GM13977 (cell line): ENCODE measurements at places on chromosomes 4 and X.

- DNase-seq, result peak; percentile 9
These were observed 45.3 kb upstream of the KCTD8 start for GRCh38 chr4:44493924-44494323.

GRCh38 chr4:107689912-107690587 is 30.0 kb downstream of the PAPSS1 start:
- DNase-seq, result no peak

- no peak for DNase-seq
These were observed 98.3 kb downstream of the GK start for GRCh38 chrX:30751497-30751896.

DNA sequence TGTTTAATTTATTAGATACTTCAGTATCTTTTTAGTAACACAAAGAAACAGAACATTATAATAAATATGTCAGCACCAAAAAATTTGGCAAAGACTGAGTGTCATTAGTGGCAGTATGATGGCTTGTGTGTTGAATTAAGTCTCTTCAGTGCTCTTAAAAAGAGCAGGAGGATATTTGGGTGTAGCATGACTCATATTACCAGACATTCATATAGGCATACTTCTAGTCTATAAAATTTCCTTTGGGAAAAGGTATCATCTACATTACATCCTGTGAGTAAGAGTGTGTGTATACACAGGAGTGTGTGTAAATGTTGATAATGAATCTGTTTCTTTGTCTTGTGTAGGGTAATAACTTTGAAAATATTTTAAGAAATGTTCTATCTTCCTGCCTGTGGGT is 135.7 kb downstream of the CNKSR2 start:
- DNase-seq, result no peak

GRCh38 chrX:38806875-38807621 is 5.8 kb downstream of the MID1IP1 start:
- DNase-seq, result no peak

GRCh38 chr4:42655921-42656678 is 805 bp downstream of the ATP8A1 start:
- peak; percentile 60 for DNase-seq

DNA sequence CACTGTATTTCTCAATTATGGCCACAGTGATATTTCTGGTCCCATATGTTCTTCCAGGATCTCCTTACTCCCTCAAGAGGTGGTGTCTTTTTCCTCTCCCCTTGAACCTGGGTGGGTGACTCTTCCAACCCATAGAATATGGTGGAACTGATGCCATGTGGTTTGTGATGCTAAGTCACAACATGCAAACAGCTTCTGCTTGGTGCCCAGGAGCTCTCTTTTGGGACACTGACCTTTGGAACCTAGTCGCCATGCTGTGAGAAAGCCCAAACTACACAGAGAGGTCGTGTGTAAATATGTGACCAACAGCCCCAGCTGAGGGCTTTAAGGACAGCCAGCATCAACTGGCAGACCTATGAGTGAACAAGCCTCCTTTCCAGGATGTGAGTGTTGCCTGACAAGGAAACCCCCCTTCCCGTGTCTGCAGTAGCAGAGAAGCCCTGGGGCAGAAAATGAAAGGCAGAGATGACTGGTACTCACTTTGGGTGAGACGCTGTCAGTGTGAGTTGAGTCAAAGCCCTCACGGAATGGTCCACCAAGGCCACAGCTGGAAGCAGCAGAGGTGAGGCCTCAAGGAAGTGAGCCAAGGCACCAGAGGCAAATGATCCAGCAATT is 223.4 kb downstream of the BCOR start:
- DNase-seq, result peak; percentile 71
